ENCODE measurements at places on chromosomes 7 and 10. TPM values are rescaled to one million over a fixed set of nuclear protein-coding genes. Genes with fewer than 3 reads are reported as not detected.

- DNase-seq: no peak
Observed at GRCh38 chr10:118042336-118042735, 4.4 kb downstream of the RAB11FIP2 start.

DNA sequence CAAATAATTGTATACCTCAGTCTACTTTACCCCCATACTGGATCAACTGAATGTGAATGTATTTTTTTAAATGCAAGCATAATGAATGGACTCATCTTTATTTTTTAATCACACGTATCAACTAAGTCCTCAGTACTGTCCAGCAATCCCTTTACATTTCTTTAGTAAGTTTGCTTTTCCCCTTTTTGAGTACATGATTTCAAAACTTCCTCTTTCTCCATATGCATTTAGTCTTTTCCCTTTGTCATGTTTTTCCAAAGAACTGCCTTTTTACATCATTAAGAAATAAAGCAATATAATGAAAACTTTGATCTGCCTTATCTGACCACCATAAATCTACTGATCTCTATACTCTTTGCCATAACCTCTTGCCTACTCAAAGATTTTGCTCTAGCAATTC lies 182.5 kb upstream of the AKR1E2 start:
- DNase-seq: no peak

GRCh38 chr7:111681242-111681641 lies 119.0 kb upstream of the IMMP2L start:
- no peak for DNase-seq

DNA sequence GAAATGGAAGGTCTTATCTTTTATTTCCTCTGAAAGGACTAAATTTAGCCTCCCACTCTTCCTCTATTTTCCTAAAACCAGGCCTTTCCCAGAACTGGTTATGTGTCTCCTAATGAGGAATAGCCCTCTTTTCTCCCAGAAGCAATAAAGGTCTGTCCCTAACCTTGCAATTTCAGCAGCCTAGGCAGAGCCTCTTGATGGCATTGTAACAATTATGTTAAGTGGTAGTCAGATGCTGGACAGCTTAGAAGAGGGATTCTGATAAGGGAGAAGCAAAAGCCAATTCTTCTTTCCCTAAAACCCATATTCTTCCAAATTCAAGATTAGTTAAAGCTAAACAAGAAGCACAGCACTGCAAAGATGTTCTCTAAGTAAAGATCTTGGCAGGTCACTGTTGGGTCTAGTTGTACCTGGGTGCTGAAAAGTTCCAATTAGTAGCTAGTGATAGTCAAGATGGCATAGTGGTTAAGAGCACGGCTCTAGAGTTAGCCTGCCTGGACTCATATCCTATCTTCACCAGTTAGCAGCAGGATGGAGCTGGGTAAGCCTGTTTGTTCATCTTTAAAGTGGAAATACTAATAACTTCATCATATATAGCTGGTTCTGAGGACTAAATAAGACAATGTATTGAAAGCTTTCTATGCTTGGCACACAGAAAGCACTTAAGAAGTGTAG lies 14.3 kb upstream of the KCNIP2 start:
- no peak for DNase-seq

GRCh38 chr10:95785942-95786669 lies 30.1 kb downstream of the ENTPD1 start:
- no peak for DNase-seq

DNA sequence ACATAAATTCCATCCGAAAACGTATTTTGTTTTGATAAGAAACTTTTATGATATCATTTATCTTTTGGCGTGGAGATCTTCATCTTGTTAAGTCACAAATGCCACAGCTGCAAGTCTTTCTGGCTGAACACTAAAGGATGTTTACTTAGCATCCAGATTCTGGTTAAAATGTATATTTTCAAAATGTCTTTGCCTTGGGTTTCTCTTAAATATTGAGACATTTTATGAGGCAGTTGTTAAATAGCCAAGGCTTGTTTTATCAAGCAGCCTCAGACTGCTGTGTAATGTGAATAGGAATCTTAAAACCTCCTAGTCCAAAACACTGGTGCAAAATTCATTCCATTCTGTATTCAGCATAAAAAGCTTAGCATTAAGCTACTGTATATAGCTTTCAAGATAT lies 136.3 kb upstream of the FZD1 start:
- no peak for DNase-seq

Gene TAS2R5
- 10.8 TPM for total RNA-seq

Gene NUPR2
- total RNA-seq: 10.1 TPM

Gene COL28A1
- total RNA-seq: 5.7 TPM

Gene RAMP3
- total RNA-seq: 11.7 TPM
